ENCODE measurements at places on chromosomes 16 and 17.
A peak's percentile ranks its signal among the peaks of the same experiment; 100 is the strongest.

GRCh38 chr16:24516900-24517669 is 22.3 kb upstream of the RBBP6 start:
- peak; percentile 59 for DNase-seq

DNA sequence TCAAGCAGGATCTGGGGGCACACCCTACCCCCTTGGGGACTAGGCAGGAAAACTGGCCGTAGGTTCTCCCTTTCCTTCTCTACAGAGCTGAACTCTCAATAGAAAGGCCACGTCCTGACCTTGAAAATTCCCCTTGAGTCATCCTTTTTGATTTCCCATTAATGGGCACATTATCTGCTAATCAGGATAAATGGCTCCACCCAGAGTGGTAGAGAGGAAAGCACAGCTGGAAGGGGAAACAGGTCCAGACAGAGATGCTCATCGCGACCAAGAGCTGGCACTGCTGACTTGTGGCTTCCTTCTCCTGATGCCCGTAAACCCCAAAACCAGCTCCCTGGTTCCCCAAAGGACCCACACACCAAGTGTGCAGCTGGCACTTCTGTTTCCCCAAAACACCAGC is 206.5 kb upstream of the CDH5 start:
- no peak for DNase-seq

DNA sequence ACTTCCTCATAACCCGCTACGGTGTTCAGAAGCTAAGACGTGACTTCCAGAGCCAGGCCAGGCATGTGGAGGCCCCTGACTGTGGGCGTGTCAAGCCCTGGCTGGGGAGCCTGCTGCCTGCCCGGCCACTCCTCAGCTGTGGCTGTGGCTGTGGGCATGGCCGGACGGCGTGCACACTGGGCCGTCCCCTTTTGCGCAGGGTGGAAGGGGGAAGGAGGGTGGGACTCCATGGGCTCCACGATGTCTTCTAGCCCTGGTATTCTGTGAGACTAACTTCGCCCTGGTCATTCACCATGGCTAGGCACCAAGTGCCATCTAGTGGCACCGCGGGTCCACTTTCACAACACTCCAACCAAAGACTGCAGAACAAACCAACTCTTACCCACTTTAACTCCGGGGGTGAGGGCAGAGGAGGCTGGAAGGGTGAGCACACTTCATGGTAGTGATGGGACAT is 67.9 kb downstream of the N4BP1 start:
- no peak for DNase-seq

DNA sequence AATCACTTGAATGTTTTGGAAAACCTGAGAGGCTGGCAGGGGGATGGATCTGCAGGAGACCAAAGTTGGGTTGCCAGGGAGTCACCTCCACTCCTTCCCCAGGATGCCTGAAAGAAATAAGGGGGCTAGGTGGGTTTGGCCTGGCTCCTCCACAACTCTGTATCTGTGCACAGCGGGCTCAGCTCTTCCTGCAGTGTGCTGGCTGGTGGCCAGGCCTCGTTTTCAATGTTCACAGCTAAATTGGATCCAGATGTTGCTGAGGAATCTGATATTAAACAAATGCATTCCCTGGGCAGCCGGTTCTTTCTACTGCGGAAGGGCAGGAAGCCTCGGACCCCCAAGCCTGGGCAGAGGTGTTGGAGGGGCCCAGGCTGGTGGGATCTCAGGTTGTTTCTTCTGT is 106.2 kb downstream of the N4BP1 start:
- DNase-seq, result no peak

DNA sequence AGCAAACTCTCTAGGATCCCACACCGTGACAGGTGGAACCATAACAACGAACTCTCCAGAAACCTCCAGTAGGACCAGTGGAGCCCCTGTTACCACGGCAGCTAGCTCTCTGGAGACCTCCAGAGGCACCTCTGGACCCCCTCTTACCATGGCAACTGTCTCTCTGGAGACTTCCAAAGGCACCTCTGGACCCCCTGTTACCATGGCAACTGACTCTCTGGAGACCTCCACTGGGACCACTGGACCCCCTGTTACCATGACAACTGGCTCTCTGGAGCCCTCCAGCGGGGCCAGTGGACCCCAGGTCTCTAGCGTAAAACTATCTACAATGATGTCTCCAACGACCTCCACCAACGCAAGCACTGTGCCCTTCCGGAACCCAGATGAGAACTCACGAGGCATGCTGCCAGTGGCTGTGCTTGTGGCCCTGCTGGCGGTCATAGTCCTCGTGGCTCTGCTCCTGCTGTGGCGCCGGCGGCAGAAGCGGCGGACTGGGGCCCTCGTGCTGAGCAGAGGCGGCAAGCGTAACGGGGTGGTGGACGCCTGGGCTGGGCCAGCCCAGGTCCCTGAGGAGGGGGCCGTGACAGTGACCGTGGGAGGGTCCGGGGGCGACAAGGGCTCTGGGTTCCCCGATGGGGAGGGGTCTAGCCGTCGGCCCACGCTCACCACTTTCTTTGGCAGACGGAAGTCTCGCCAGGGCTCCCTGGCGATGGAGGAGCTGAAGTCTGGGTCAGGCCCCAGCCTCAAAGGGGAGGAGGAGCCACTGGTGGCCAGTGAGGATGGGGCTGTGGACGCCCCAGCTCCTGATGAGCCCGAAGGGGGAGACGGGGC is 1.3 kb downstream of the SPN start:
- DNase-seq, result no peak

DNA sequence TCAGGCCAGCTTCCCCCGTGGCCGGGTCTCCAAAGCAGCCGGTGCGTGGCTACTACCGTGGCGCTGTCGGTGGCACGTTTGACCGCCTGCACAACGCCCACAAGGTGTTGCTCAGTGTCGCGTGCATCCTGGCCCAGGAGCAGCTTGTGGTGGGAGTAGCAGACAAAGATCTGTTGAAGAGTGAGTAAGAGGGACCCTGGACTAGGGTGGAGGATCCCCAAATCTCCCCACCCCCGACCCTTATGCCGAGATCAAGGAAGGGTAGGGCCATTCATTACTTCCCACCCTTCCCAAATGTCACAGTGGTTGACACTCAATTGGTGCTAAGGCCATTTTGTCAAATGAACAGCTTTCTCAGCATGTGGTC is 1.2 kb downstream of the COASY start:
- no peak for DNase-seq

- no peak for DNase-seq
Observed at GRCh38 chr16:72443809-72444208, 271.9 kb upstream of the PMFBP1 start.

DNA sequence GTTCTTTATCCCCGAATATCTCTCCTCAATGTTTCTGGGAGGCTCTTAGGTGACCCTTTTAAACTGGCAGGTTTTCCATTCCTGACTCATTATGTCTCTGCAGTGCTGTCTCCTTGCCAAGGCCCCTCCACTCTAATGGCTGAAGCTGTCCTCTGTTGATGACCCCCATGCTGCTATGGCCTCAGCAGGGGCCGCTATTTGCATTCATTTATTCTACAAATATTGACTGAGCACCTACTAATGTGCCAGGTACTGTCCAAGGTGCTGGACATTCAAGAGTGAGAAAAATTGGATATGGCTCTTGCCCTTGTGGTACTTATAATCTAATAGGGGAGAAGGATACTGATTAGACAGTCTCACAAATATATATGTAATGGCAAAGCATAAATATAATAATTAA is 55.4 kb downstream of the GP2 start:
- no peak for DNase-seq

- DNase-seq, result no peak
Observed at GRCh38 chr17:17077861-17078732, 35.8 kb downstream of the MPRIP start.

All from cerebellar nuclear complex (tissue), 1 donor.